ENCODE measurements at places on chromosomes 12 and 14.
A peak's percentile ranks its signal among the peaks of the same experiment; 100 is the strongest.

DNA sequence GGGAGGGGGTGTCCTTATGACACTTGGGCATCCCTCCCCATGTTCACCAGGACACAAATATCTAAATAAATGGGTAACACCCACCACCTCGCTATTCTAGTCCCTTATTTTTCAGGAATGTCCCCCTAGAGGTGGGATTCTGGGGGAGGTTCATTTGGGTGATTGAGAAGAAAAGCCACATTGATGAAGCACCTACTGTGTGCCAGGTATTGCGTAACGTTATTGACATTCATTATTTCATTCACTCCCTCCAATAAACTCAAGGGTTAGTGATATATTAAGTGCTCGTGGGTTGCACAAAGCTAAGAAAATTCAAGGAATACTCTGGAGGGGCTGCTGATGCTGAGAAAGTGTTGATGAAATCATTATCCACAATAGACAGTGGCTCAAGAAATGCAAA, 92.5 kb upstream of the NOS1 start:
- no peak for DNase-seq

DNA sequence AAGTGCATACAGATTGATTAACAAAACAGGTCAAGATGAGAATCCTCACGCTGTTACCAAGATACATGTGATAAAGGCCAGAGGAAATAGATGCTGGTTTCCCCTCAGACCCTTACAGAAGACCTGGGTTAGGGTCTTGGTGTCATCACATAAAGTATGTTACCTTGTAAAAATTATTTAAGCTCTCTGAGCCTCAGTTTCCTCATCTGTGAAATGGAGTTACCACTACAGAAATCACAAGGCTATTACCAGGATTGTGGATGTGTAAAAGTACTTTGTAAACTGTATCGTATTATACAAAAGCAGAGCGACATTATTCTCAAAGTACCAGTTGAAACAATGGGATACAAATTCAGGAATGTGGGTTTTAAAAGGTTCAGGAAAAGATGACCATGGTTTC, 14.0 kb downstream of the SAMD4A start:
- DNase-seq, result no peak

DNA sequence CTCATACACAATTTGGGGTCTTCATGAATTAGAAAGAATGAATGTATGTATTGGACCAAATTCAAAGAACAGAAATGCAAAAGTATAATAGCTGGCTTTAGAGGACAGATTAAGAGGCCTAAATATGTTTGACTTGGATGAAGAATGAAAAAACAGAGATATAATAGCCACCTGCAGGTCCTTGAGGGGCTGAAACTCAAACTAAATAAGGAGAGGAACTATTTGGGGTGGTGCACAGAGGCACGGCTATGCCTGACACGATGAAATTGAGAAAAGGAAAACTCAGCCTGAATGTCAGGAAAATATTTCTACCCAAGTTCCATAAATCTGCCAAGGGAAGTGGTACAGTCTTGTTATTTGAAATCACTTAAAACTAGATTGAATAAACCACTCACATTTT, 222.9 kb upstream of the DDHD1 start:
- no peak for DNase-seq

GRCh38 chr12:106994579-106995220, 7.8 kb upstream of the MTERF2 start:
- DNase-seq, result no peak

- DNase-seq, result no peak
These were observed 315.5 kb downstream of the RMST start for GRCh38 chr12:97778111-97778510.

GRCh38 chr12:13152281-13152680, 44.2 kb upstream of the EMP1 start:
- no peak for DNase-seq

DNA sequence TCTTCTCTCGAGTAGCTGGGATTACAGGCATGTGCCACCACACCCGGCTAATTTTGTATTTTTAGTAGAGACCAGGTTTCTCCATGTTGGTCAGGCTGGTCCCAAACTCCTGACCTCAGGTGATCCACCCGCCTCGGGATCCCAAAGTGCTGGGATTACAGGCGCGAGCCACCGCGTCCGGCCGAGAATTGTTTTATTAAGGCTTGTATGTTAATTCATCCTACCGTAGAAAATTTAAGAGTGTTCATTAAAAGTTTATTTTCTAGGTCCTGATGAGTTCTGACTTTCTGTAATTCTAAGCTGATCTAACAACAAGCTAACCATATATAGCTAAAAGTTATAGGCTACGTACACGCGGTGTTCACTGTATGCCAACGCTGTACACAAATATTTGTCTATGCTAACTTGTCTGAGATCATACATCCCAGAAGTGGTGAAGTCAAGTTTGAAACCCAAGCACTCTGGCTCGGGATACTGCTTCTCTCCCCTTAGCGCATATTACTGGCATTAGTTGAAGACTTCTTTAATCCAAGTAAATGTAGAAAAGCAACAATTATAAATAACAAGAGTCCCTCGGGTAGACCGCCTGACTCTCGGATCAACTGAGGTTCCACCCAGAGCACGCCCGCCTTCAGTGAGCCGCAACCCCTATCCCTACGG, 570 bp upstream of the MRPS35 start:
- no peak for DNase-seq

DNA sequence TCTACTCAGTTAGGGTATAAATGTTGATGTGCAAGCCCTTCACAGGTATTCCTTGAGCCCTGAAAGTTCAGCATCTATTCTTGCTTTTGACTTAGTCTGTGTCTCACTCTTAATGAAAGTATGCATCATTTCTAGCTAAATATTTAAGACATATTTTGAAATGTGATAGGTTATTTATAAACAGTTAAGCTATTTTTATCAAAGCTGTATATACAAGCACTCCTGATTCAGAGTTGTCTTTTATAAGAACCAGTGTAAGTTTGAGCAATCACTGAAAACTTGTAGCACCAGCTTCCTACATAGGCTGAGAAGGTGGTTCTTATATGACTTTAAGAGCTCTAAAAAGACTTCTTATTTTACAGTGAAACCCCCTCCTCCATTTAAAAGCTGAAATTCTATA, 98.6 kb downstream of the MYF5 start:
- DNase-seq, result no peak

- DNase-seq, result no peak
These were observed 26.7 kb downstream of the SLC35E3 start for GRCh38 chr12:68772714-68773113.

GRCh38 chr14:79709573-79709972, 501.7 kb downstream of the DIO2 start:
- no peak for DNase-seq

DNA sequence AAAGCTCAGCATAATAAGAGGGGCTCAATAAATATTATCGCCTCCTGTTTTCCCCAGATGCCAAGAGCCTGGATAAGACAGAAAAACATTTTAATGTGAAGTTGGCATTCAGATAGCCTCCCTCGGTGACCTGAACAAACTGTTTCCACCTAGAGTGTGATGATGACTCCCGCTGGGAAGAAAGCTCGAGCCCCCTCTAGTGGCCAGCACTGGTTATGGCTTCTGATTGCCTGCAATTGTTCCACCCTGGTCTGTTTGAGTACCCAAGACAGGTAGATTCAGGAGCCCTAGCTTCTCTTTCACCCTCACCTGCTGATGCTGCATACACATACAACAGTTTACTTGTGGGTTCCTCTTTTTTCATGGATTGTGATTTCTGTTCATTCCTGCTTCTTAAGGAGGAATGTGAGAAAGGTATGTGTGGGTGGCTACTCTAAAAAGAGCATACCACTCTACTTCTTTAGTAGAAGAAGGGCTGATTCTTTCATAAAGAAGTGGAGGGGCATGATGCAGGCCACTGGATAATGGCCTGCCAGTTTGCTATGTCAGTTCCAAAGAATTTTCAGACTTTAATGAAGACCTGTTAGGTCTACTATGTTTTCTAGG, 6.4 kb downstream of the ERG28 start:
- peak; percentile 88 for DNase-seq

GRCh38 chr14:55071870-55072640, 20.6 kb downstream of the MAPK1IP1L start:
- peak; percentile 25 for DNase-seq

GRCh38 chr12:68612202-68612601, 1.5 kb downstream of the RAP1B start:
- peak; percentile 85 for DNase-seq

DNA sequence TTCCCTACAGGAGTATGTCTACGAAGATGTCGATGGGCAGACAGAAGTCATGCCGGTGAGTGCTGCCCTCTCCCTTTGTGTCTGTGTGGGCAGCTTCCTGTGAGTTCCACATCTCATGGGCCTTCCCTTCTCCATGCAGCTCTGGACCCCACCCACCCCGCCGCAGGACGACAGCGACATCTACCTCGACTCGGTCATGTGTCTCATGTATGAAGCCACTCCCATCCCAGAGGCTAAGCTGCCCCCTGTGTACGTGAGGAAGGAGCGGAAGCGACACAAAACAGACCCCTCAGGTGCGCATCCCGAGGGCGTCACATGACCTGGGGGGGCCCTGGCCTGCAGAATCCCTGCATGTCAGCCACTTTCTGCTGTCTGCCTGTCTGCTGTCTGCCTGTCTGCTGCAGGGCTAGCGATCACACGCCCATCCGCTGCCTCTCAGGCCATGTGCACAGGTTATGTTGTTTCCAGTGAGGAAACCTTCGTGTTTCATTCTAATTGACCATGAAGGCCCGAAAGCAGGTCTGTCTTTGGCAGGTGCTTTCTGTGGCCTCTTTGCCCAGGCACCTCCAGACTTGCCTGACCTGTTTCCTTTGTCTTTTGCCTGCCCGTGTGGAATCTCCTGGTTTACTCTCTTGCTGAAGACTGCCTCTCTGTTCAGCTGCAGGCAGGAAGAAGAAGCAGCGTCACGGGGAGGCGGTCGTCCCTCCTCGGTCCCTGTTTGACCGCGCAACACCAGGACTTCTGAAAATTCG, 95.1 kb downstream of the EP400 start:
- no peak for DNase-seq

- DNase-seq, result peak; percentile 56
These were observed 503 bp downstream of the FBXO21 start for GRCh38 chr12:117189725-117190209.

DNA sequence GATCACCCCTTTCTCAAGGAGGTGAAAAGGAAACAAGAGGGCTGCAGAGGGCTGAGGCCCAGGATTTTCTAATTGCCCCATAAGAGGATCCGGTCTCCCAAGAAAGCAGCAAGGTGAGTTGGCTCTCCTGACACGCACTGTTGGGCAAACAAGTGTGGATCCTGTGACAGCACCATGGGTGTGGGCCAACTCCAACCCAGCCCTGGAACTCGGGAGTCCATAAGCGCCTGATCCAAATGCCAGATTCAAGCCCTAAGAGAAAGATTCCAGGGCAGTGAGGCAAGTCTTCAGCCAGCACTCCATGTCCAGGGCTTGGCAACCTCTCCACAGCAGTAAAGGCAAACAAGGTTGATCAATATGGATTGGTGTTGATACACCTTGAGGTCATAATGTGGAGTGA, 33.1 kb downstream of the KCNA5 start:
- DNase-seq, result no peak

DNA sequence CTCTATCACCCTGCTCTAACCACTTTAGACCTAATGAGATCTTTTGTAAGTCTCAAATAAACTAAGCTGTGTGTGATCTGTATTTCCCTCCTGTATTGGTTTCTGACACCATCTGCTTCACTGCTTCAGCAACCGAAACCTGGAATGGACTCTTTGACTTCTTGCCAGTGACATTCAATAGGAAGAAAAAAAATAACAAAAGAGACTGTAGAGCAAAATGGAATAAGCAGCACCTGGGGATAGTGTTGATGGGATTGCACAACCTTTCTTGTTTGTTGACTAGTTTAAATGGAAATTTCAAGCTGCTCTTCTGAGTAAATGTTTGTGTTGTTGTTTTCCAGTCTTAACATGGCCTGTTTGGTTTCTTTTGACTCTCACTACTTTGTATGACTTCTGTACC, 888.6 kb upstream of the SEL1L start:
- DNase-seq, result no peak

GRCh38 chr12:106304001-106304421, 1.5 kb downstream of the TCP11L2 start:
- DNase-seq, result no peak

DNA sequence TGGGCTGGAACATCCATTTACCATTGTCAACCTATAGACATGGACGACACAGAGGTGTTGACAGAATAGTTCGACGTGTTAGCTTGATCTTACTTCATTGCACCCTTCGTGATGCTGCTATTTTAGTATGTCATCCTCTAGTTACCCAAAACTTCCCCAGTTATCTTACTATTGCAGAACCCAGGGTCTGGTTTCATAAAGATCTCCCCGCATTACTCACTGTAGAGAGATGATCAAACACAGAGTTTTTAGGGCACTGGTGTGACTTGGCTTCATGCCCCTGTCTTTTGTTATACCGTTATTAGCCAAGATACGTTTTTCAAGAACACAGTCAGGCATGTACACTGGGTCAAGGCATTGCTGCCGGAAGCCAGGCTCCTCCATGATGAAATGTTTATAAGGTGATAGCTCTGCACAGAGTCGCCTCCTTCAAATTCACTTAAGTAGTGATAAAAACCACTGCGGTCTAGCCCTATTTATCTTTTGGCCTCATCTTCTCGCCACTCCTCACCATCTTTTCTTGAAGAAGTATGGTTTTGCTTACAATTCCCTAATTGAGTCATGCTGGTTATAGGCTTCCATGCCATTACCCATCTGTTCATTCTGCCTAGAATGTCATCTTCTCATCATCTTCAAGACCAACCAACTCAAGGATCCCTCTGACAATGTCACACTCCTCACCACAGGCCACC, 1127.9 kb downstream of the VRK1 start:
- no peak for DNase-seq

DNA sequence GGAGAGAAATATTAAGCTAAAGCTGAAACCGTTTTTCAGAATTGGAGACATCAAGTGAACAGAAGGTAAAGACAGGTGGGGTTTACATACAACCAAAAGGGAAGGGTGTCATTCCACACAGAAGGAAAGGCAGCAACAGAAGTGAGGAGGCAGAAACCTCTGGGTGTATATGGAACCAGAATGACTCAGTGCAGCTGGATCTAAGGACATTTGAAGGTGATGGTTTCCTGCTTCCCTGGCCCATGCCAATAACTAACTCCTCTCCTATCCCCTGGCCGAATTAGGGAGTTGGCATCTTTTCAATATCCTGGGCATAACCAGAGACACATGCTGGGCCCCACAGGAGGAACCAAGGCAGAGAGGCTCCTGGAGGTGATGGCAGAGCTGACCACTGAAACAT, 8.4 kb downstream of the NCKAP5L start:
- DNase-seq, result no peak

GRCh38 chr12:78698747-78699146, 165.8 kb upstream of the SYT1 start:
- no peak for DNase-seq

- no peak for DNase-seq
These were observed 66.0 kb upstream of the NRXN3 start for GRCh38 chr14:78104160-78104559.

GRCh38 chr14:92934196-92935085, 11.5 kb downstream of the CHGA start:
- DNase-seq, result no peak
